ENCODE measurements at places on chromosomes 2 and 18.

- DNase-seq: no peak
These were observed 87.0 kb downstream of the WDR7 start for GRCh38 chr18:56738184-56738583.

DNA sequence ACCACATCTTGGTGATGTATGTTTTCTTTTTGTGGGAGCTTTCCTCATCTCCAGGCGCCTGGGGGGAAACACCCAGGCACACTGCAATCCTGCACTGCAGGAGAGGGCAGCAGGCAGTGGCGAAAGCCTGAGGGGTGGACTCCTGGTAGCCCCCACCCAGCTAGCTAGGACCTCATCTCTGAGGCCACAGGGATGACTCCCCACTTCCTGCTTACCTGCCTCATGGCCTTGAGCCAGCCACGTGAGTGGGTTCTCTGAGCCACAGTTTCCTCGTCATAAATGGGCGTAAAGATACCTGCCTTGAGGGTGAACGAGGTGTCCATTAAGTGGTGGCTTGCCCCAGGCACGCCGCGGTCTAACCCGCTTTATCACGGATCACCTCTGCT lies 19.1 kb downstream of the TRAF3IP1 start:
- DNase-seq: no peak

DNA sequence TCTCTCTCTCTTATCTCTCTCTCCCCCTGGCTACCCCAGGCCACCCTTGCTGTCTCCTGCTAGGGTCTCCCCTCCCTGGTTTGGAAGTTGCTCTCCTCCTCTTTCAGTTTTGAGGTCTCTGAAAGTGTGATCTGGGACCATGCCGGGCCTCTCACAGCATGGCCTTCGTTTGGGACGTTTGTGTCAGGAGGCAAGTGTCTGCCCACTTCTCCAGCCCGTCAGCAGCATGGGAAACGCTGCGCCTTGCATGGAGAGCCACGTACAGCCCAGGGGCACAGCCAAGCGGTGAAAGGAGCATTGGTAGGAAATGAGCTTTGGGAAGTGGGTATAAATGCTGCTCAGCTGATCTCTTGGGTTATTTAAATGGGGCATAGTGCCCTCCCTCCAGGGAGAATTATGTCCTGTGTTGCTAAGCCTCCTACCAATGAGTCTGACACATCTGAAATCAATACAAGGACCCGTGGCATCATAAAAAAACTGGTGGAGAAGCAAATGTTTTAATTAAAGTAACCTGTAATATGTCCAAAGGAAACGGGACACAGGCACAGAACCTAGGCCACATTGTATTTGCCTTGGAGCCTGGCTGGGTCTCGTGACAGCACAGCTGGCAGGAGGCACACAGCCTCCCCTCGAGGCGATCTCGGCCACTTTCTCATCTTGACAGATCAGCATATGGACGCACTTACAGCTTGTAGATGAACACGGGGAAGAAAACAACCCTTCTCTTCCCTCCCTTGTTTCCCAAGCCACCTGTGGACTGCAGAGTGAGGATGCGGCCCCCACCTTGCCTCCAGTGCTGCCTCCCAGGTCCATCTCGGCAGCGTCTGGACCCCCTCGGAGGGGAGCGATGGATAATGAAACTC lies 72.7 kb downstream of the SH3RF3 start:
- no peak for DNase-seq

GRCh38 chr18:34493099-34493544 lies 217.0 kb upstream of the DTNA start:
- peak; percentile 87 for DNase-seq

- no peak for DNase-seq
These were observed 74.7 kb upstream of the IGFBP5 start for GRCh38 chr2:216770050-216770449.

- DNase-seq: no peak
These were observed 206.5 kb upstream of the AGAP1 start for GRCh38 chr2:235287375-235287733.

GRCh38 chr18:79657342-79657996 lies 22.1 kb upstream of the CTDP1 start:
- no peak for DNase-seq

DNA sequence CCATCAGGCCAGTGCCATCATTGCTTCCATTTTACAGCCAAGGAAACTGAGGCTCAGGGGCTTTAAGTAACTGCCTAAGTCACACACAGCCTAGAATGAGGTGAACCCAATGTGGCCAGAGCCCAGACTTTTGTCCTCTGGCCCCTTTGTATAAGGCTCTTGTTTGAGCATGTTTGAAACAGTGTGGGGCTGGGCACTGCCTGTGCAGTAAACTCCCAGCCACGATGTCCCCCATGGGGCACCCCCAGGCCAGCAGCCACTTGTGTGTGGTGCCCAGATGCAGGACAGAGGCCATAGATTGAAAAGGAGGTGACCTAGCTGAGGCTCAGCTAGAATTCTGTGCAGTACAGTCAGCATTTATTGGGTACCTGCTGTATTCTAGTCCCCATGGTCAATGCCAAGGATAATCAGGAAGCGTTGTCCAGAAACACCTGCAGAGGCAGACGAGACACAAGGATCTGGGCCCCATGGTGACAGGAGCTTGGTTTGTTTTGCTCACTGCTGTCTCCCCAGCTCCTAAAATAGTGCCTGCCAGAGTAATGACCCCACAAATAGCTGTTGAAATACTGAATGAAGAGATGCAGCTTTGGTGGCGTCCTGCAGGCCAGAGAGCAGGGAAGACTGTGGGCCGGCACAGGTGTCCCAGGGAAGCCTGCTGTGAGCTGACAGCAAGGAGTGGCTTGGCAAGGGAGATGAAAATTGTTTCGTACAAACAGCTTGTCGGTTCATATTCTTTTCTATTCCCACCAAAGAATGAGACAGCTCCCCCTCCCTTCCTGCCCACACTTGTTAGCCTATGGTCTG lies 160.7 kb downstream of the LDLRAD4 start:
- DNase-seq: no peak

- DNase-seq: no peak
These were observed 420.5 kb downstream of the STK39 start for GRCh38 chr2:167826906-167827305.

GRCh38 chr2:21194858-21195271 lies 71.1 kb downstream of the TDRD15 start:
- no peak for DNase-seq

- DNase-seq: peak; percentile 96
These were observed 263.9 kb downstream of the LTBP1 start for GRCh38 chr2:33210626-33211025.

GRCh38 chr18:49016648-49017539 lies 66.1 kb upstream of the SMAD7 start:
- peak; percentile 92 for DNase-seq

GRCh38 chr2:170196963-170197362 lies 19.0 kb downstream of the MYO3B start:
- no peak for DNase-seq

DNA sequence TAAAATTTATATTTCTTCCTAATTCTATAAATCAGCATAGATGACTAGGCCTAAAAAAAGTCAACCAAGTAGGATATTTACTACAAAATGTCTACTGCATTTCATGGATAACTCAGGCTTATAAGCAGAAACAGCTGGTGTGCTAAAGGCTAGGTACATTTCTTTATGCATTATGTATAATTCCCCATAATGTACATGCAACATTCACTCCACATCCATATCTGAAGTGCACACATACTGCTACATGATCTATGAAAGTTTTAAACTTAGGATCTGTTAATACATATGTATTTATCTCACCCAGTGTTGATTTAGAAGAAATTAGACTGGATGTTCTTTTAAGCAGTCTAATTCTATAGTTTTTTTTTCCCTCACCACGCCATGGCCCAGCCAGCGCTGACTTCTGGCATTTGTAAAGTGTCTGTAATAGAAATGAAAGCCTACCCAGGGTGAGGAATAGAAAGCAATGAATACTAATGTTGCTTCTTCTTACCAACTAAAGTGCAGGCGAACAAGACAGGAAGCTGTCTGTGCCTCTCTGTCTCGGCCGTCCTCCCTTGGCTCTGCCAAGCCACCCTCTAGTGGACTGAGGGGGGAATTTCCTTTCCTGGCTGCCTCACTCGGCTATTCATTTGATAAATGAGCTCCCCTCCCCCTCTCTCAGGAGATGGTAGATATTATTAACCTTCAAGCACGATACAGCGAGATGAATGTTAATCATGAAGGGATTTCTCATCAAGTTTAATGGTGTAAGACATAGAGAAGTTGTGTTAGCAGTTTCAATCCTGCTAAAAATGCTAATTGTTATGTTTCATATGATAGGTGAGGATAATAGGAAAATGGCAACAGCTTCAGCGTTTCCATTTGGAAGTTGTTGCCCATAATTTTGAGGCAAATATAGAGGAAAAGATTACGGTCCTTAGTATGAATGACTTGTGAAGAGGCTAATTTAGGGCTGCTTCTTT lies 384.5 kb downstream of the MTX2 start:
- peak; percentile 70 for DNase-seq

GRCh38 chr2:15303874-15304273 lies 257.3 kb downstream of the NBAS start:
- no peak for DNase-seq

- DNase-seq: peak; percentile 26
These were observed 51.0 kb upstream of the TTC39C start for GRCh38 chr18:23963443-23964165.

DNA sequence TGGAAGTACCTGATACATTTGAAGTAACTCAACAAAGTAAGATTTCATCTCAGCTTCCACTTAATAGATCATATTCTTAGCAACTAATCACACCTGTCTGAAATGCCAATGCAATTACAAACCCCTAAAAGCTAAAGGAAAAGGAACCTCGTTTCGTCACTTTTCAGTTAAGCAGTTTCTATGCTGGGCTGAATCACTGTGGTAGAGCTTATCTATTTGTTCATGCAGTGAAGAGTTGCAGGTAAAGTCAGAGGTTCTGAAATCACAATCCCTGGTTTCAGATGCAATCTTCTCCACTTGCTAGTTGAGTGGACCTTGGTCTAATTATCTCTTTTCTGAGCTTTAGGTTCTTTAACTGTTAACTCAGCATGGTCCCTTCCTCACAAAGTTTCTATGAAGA lies 6.3 kb downstream of the HRH4 start:
- no peak for DNase-seq

DNA sequence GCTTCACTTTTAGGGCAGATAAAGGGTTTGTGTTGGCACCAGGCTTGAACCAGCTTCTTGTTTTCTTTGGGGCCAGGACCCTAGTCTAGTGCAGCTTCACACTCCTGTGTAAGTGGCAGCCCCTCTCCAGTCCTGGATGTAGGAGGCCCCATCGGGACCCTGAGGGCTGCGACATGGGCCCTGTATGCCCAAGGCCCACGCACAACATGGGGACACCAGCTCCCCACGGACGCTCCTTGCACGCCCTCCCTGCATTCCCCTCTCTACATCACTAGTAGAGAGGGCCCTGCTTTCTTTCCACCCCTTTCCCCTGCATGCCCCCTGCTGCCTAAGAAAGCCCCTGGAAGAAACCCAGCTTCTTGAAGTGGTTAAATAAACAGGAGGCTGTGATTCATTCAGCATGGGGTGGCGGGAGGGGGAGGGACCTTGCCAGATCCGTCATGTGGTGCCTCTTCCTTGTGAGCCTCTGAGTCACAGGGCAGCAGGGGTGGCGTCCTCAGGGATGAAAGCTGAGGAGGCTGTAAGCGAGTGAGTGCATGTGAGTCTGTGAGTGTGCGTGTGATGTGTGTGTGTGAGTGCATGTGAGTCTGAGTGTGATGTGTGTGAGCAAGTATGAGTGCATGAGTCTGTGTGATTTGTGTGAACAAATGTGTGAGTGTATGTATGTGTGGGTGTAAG lies 42.5 kb downstream of the COPS8 start:
- DNase-seq: peak; percentile 95

DNA sequence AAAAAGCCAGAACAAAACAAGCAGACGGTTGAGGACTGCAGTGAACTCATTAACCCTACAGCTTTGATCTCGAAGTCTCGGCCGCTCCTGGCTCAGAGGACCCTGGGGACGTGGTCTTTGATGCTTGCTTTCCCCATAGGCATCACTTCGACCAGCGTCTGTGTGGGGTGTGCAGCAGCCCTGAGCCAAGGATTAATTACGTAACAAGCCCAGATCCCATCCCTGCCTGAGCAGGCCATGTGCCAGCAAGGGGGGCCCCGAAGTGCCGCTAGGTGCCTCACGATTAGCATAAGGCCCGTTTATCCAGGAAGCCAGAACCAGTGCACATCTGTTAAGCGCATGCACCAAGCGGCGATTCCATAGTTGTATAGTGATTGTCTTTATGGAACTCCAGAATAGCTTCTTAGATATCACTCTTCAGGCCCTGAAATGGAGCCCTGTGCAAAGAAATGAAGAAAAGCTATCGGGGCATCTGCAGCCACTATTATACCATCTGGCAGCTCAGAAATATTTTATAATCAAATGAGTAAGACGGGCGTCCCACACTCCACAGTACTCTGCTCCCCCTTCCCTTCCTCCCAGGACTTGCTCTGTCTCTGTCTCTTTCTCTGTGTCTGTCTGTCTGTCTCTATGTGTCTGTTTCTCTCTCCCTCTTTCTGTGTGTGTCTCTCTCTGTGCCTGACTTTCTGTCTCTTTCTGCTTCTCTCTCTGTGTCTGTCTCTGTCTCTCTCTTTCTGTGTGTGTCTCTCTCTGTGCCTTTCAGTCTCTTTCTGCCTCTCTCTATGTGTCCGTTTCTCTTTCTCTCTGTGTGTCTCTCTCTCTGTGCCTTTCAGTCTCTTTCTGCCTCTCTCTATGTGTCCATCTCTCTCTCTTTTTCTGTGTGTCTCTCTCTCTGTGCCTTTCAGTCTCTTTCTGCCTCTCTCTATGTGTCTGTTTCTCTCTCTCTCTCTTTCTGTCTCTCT lies 41.7 kb downstream of the HPCAL1 start:
- DNase-seq: no peak

DNA sequence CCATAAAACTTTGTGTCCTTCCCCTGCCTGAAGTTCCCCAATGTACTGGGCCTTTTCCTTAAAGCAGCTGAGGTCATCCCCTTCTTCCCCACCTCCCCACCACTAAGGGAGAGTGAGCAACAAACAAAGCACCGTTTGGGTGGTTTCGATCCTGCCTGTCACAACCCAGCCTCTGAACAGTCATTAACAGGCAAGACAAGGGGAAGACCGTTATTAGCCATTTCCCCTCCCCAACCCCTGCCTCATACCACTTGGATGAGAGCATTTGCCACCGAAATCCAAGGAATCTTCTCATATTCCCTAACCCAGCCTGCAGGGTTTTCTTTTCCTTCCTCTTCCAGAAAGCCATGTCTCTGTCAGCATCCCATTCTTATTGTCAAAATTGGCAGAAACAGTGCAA lies 65.6 kb downstream of the STRADB start:
- DNase-seq: no peak

GRCh38 chr2:48978131-48978530 lies 176.2 kb downstream of the FSHR start:
- DNase-seq: no peak

DNA sequence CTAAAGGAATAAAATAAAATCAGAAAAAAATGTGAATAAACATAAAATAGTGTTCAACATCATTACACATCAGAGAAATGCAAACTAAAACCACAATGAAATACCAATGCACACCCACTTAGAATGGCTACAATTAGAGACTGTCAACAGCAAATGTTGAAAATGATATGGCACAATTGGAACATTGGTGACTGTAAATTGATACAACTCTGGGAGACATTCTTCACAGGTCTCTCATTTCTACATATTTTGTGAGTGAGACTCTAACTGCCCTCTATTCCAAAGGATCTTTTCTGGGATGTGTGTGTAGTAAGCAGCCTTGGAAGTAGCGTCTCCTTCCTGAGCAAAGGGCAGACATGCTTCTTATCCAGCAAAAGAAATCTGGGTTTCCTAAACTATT lies 323.0 kb downstream of the FBXO15 start:
- no peak for DNase-seq

GRCh38 chr2:86764661-86765309 lies 25.9 kb downstream of the CD8A start:
- peak; percentile 24 for DNase-seq

- DNase-seq: no peak
These were observed 325.3 kb upstream of the MEX3C start for GRCh38 chr18:51522821-51523220.
